ENCODE measurements at places on chromosomes 3 and 15. TPM values are rescaled to one million over a fixed set of nuclear protein-coding genes. Genes with fewer than 3 reads are reported as not detected.

Gene COPG1
- 74.4 TPM for total RNA-seq

Gene RYR3
- total RNA-seq = 0.01 TPM

Gene C3orf80
- 2.1 TPM for total RNA-seq

Gene SMAD3
- 202 TPM for total RNA-seq

Gene OR5K3
- not detected for total RNA-seq

Gene PRR23E
- not detected for total RNA-seq

Gene PARP3
- 10.8 TPM for total RNA-seq

Gene MYLK
- 13.5 TPM for total RNA-seq

Gene AGBL1
- total RNA-seq = not detected

Gene TLR9
- 0.05 TPM for total RNA-seq

Gene HYAL1
- total RNA-seq = 0.44 TPM

Gene PPP1R14D
- total RNA-seq = not detected

Gene NDN
- 0.08 TPM for total RNA-seq

Gene BTLA
- not detected for total RNA-seq

Gene CCR3
- total RNA-seq = not detected

Gene GABRB3
- total RNA-seq = 73.4 TPM

Gene DPPA4
- total RNA-seq = not detected

Gene NANOGP8
- total RNA-seq = not detected

Gene ERC2
- 0.25 TPM for total RNA-seq

Gene VPS33B
- total RNA-seq = 11.9 TPM

Gene HRG
- total RNA-seq = not detected

Gene LSG1
- 30.6 TPM for total RNA-seq

Gene CCR1
- not detected for total RNA-seq

Gene SERINC4
- total RNA-seq = 0.08 TPM

Gene GOLGA8R
- 0.12 TPM for total RNA-seq

Gene GOLGA8J
- 0.06 TPM for total RNA-seq

Gene SAMMSON
- not detected for total RNA-seq

Gene GDPGP1
- 5.6 TPM for total RNA-seq

Gene GPR15
- not detected for total RNA-seq

Gene NOP10
- total RNA-seq = 532 TPM
